ENCODE measurements at places on chromosomes 2 and 18.
A peak's percentile ranks its signal among the peaks of the same experiment; 100 is the strongest.

- DNase-seq = no peak
Observed at GRCh38 chr18:74436158-74436769, 20.8 kb downstream of the DIPK1C start.

DNA sequence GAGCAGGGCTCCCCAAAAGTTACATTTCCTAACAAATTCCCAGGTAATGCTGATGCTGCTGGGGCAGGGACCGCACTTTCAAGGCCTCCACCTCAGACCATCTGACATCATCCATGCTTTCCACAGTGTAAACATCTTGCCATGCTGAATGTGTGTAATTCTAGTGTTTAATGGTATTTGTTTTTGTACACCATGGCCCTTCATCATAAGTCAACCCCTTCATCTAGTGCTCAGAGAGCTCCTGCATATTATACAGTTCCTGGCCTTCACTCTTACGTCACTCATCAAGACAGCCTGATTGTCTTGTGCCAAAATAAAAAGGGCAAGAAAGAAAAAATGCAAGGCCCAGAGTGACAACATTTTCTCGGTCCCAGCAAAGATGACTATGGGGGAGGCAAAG lies 77.5 kb upstream of the ZFP36L2 start:
- DNase-seq = no peak

- no peak for DNase-seq
Observed at GRCh38 chr18:28365411-28365831, 188.5 kb upstream of the CDH2 start.

GRCh38 chr2:236943841-236944513 lies 141.7 kb upstream of the COPS8 start:
- no peak for DNase-seq

GRCh38 chr2:109290887-109291643 lies 162.1 kb downstream of the SH3RF3 start:
- DNase-seq = no peak

GRCh38 chr2:44753552-44754285 lies 187.8 kb upstream of the SIX3 start:
- no peak for DNase-seq

- no peak for DNase-seq
Observed at GRCh38 chr2:41600460-41600859, 447.4 kb upstream of the PKDCC start.

GRCh38 chr2:45264227-45265225 lies 255.3 kb upstream of the SIX2 start:
- no peak for DNase-seq

- no peak for DNase-seq
Observed at GRCh38 chr2:73185965-73186364, 16.4 kb upstream of the NOTO start.

DNA sequence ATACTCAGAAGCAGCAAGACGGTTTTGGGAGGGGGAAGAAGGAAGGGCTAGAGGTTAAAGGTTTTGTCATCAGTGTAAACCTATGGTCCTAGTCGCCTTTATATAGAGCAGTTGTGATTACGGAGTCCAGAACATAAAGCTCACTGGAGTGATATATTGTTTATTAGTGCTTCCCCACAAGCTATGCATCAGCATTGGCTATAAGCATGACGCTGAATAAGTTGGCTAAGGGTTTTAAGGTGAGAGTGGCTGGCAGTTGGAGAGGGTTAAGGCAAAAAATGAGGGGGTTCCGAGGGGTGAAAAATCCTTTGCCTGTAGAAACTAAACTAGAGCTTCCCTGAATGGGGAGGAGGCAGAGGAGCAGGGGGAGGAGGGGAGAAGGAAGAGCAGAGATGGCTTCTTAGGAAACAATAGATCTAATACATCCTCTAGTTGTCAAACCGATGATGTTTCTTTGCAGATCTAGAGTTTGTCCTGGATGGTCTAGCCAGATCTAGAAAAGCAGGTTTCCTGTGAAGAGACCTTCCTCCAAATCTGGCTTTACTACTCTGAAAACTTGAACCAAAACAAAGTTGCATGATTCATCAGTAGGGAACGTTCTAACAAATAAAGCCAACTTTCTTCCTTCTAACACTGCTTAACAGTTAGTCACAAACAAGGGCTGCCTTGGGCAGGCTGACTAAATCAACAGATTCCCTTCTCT lies 2.5 kb downstream of the KLF7 start:
- DNase-seq = no peak

- peak; percentile 47 for DNase-seq
Observed at GRCh38 chr2:190881598-190882410, 1.2 kb downstream of the GLS start.

DNA sequence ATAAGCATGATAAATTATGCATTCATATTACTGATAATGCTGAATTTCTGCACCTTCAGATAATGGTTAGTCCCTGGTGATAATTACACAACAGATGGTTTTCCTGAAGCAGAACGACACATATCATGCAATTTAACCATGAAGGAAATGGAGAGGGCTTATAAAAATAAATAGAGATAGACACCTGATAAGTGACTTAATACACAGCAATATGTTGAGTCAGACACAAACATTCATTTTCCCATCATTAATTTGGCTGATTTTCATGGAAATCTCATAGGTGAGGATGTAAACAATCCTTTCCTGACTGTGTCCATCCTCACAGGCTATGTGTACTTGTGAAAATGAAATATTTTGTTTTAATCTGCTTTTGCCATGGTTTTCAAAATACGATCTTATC lies 36.9 kb upstream of the DSEL start:
- no peak for DNase-seq

DNA sequence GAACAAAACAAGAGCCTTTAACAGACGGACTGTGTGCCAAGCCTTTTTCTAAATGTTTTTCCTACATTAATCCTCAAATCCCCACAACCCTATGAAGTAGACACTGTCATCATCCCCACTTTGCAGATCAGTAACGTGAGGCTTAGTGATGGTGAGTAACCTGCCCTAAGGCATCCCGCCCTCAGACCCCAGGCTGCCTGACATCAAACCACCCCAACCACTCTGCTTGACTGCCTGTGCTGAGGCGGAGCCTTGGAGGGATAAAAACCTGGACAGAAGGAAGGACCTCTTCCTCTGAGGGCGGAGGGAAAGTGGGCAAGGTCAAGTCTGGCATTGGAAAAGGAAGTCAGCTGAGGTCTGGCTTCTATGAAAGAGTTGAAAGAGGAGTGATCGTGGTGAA lies 104.6 kb downstream of the SP3 start:
- DNase-seq = no peak

GRCh38 chr18:31046916-31047315 lies 4.4 kb upstream of the DSC3 start:
- DNase-seq = no peak

DNA sequence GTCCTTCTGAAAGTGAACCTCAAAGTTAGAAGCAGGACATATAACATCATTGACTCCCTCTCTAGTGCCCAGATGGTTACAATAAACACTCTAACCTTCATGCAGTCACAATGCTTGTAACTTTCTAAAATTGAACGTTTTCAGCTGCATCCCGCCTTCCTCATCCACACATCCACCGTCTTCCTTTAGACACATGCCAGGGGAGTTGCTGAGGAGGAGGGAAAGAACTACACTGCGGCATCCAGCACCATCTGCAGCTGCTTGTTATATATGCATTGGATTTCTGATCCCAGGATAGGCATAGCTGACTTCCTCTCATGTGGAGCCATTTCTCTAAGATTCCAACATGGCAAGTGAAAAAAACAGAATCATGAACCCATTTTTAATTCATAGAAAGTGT lies 96.8 kb downstream of the FBXO15 start:
- no peak for DNase-seq

Data from stimulated activated CD8-positive, alpha-beta memory T cell treated with anti-CD3 and anti-CD28 coated beads, Interleukin-7, amount 100 ng/mL, for 1 hour (primary cell).